ENCODE measurements at places on chromosomes 11 and 22. TPM values are rescaled to one million over a fixed set of nuclear protein-coding genes. Genes with fewer than 3 reads are reported as not detected.

The APOA1 gene
- polyA plus RNA-seq, result 117 TPM

DNA sequence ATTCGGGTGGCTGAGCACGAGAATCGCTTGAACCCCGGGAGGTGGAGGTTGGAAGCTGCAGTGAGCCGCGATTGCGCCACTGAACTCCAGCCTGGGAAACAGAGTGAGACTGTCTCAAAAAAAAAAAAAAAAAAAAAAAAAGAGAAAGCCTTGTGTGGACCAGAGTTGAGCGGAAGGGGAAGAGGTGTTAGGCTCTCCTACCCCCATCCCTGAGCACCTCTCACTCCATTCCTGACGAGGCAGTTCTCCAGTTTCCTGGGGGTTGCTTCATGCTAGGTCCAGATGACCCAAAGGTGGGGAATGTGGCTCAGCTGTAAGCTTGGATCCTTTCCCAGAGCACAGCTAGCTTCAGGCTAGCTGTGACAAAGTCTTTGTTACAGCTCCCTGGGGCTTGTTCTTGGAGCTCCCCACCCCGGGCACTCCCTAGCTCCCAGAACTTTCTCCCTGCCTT lies 8.8 kb upstream of the DNAL4 start:
- no peak for DNase-seq

DNA sequence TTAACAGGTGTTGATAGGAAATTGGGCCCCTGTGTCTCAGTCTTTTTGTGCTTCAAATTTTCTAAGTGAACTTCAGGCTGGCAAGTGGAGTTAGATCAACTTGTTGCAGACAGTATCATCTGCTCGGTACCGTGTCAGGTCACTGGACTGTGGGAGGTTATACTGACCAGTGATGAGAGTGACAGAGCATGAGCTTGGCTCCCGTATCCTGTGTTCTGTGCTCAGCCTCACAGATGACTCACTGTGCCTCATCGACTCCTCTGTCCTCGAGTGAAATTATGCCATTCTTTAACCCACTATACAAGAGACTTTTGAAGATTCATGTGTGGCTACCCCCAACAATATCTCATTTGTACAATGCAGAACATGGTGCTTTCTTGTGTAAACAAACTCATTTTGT lies 7.9 kb downstream of the GRAP2 start:
- DNase-seq, result no peak

The MYO7A gene
- 2.7 TPM for polyA plus RNA-seq

GRCh38 chr11:7890417-7891172 lies 40.5 kb downstream of the OR10A6 start:
- DNase-seq, result peak; percentile 53

DNA sequence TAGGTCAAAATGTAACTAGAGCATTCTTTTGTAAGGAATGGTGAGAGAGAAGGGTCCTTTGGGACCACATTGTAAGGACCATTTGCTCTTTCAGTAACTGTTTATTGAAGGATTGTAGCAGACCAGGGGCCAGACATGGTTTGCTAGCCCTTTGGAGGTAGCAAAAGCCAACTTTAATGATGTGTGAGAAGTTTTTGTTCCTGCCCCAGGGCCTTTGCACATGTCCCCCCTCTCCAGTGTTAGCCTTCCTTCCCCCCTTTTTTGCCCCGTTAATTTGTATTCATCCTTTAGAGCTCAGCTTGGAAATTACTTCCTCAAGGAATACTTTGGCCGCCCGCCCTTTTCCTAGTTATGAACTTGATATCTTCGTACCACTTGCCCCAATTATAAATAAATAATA lies 9.0 kb downstream of the LIMK2 start:
- no peak for DNase-seq

The UBE2L3 gene
- 56.0 TPM for polyA plus RNA-seq

- DNase-seq, result no peak
Observed at GRCh38 chr11:405323-405953, 9.4 kb downstream of the SIGIRR start.

DNA sequence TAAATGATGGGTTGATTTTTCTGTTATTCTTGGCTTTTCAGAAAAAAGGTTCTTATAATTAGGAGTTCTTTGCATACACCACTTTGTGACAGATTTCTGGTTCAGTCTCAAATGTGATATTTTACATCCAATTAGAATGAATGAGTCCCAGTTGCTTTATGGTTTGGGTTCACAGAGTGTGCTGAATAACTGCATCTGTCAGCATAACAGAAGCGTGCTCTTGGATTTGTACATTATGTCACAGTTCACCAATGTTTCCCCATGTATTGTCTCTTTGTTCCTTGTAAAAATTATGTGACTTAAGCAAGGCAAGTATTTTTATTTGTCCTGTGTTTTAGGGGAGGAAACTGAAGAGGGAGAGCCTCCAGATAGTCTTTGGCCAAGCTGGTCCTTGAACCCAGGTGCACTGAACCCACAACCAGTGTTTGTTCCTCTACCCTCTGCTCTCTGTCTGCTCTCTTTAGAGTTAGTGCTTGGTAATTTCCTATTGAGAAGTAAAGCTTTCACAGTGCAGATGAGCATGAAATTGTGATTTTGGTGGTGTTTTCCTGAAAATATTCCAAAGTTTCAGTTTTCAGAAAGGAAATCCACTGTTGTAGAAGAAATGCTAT lies 107.5 kb downstream of the TBC1D22A start:
- no peak for DNase-seq

GRCh38 chr11:126719740-126720139 lies 280.8 kb downstream of the KIRREL3 start:
- no peak for DNase-seq

The PANX3 gene
- polyA plus RNA-seq, result 0.03 TPM

The FXYD6 gene
- polyA plus RNA-seq, result 149 TPM

DNA sequence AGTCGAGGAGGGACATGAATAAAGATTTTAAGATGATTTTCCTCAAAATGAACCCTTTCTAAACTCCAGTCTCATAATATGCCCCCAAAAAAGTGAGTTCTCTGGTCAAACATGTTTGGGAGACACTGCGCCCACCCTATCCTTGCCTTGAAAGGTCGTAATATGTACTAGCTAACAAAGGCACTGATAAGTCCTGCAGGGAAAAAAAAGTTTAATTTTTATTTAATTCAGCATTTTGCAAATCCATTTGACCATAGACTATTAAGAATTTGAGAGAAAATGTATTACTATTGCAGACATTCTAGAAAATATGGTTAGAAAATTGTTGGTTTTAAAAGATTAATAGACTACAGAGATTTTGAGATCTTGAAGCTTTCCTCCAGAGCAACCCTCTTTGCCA lies 120.6 kb upstream of the ASPHD2 start:
- DNase-seq, result no peak

Data from right renal pelvis (tissue), 4 donors.